ENCODE measurements at places on chromosomes 11 and 22. TPM values are rescaled to one million over a fixed set of nuclear protein-coding genes. Genes with fewer than 3 reads are reported as not detected.

DNA sequence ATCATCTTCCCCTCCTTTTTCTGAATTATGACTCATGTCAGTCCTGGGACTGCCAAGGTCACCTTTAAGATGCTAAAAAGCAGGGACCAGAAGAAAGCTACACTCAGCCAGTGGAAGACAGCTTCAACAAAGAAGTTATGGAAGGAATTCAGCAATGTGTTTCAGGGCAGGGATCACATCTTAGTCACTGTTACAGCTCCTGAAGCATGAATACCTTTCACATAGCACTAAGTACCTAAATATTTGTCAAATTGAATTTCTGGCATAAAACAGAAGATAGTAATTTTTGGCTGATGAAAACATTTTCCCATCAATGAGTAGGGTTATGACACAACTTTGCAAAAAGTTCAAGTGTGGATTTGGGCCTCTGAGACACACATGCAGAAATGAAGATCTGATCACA, 5.2 kb downstream of the DDB1 start:
- no peak for DNase-seq

- peak; percentile 37 for DNase-seq
These were observed 32.6 kb downstream of the PRCP start for GRCh38 chr11:82867495-82868082.

VPREB3 gene
- total RNA-seq = 15.0 TPM

ACP2 gene
- total RNA-seq = 18.7 TPM

CD44 gene
- 1,546 TPM for total RNA-seq

- DNase-seq = peak; percentile 30
These were observed 56.1 kb downstream of the IGLL5 start for GRCh38 chr22:22943521-22944267.

DNA sequence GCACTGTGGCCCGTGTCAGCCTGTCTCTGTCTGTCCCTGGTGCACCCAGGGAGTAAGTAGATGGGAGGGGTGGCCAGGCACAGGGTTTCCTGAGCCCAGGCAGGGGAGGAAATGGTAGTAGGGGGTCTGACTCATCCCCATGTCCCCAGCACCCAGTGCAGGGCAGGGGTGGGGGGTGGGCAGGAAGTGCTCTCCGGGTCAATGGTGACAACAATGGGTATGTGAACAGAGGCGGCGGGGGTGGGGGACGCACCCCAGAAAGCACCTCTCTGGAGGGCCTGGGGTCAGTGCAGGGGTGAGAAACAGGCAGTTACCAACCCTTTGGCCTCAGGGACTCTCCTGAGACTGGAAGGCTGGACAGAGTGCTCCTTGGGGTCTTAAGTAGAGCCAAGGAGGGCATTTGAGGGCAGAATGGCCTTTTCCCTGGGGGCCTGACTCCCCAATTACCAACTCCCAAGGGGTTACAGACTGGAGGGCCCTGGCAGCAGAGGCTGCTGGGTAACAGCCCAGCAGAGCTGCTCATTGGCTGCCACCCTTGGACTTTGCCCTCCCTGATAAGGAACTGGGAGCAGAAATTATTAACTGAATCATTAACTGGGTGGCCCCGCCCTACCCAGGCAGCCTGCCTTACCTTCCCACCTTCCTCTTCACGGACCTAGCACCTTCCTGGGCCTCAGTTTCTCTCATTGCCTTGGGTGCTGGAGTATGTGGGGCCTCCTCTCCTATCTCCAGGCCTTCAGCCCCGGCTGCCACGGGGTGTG, 4.2 kb downstream of the MYRF start:
- DNase-seq = no peak

DNA sequence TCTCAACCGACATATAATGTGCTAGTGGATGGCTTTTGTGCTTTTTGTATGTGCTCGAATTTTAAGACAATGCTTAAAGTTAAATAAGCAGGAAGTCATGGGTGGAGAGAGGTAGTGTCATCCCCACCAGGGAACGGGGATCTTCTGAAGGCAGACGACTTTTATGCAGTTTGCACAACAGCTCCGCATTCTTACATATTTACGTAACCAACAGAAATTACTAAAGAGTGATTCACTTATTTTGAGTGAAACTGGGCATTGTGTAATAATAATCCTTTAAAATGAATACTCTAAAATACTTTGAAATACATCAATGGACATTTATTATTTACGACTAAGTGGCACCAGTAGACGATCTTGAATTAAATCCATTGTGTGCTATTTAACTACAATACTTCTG, 305.1 kb downstream of the CNTN5 start:
- DNase-seq = no peak

GVQW3 gene
- total RNA-seq = 2.6 TPM

GRCh38 chr22:20247010-20247505, 21.1 kb downstream of the RTN4R start:
- DNase-seq = no peak

OR52E8 gene
- not detected for total RNA-seq

UBQLN3 gene
- total RNA-seq = 0.29 TPM

DNA sequence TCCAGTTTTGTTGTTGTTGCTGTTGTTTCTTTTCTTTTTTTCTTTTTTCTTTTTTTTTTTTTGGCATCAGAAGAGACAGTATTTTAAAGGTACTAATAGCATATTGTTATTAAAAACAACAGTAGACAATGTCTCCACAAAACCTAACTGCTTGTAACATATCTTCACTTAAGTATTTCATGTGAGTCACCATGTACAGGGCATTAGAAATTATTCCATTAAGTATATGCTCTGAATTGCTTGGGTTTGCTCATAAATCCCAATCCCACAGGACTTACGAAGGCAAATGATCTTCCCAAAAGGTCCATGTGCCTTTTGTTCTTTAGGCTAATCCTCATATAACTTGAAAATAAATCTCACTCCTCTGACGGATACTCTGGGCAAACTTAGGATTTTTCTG, 35.9 kb downstream of the MAP6 start:
- DNase-seq = no peak

- DNase-seq = no peak
These were observed 5.7 kb downstream of the SMTN start for GRCh38 chr22:31086703-31087330.

- DNase-seq = no peak
These were observed 23.6 kb downstream of the DUSP8 start for GRCh38 chr11:1548221-1549070.

GRCh38 chr22:18111759-18112330, 1.2 kb downstream of the TUBA8 start:
- DNase-seq = no peak

CCDC87 gene
- total RNA-seq = 0.22 TPM

LRRC55 gene
- total RNA-seq = not detected

- no peak for DNase-seq
These were observed 224.1 kb downstream of the SNX19 start for GRCh38 chr11:130692220-130692619.

DNA sequence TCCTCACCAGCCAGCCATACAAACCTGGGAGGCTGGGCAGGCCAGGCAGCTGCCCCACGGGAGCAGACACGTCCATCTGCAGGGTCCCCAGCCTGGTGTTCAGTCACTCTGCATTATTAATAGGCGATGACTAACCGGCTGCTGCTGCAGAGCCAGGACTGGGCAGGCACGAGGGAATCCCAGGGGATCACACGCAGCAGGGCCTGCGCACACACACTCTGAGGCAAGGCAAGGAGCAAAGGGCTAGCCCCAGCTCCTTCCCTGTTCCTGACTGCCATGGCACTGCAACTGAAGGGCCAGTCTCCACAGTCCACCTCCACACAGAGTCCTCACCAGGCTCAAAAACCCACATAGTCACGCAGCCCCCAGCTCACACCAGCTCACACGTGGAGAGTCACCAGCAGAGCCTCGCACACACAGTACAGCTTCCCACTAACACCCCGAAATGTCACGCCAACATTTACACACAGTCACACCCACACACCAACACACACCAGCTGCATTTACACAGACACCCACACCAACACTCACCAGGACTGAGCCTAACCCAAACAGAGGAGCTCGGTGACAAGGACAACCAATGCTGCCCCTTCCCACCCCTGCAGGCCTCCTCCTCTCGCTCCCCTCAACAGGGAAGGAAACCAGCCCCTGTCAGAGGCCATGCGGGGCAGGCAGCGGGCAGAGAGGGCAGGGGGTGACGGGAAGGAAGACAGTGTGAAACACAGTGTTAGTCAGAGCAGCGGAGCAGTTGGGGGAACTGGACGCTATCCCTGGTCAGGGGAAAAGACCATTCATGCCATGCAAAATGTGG, 47.3 kb downstream of the NRXN2 start:
- peak; percentile 26 for DNase-seq

GRM5 gene
- total RNA-seq = not detected

- DNase-seq = no peak
These were observed 32.9 kb downstream of the CABIN1 start for GRCh38 chr22:24043958-24044357.

All from activated B cell treated with CpG ODN at 0.5 μM for 24 hours (primary cell).